Left lung (tissue), 14 donors: ENCODE measurements at places on chromosomes 5 and 9. TPM values are rescaled to one million over a fixed set of nuclear protein-coding genes. Genes with fewer than 3 reads are reported as not detected.
A peak's percentile ranks its signal among the peaks of the same experiment; 100 is the strongest.

- no peak for DNase-seq
Observed at GRCh38 chr5:38387161-38387560, 128.8 kb downstream of the EGFLAM start.

GRCh38 chr9:134099123-134099761, 31.4 kb upstream of the BRD3 start:
- DNase-seq = no peak

GRCh38 chr9:9764821-9765220, 848.0 kb downstream of the PTPRD start:
- DNase-seq = no peak

- peak; percentile 73 for DNase-seq
Observed at GRCh38 chr5:134511796-134512660, 13.4 kb upstream of the JADE2 start.

DNA sequence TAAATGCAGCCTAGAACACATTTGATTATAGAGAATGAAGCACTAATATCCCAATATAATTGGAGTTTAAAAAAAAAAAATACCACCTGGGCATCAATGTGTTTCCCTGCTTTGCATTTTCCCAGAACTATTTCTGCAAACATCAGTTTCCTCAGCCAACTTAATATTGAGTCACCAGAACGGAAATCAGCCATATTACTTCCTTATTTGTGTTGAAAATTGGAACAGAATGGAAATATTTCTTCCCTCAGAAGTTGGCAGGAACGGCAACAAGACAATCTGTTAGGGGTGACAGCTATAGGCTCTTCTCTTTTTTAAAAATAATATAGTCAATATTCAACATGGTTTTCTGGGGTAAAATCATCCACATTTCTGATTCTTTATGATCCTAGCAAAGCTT, 4.0 kb downstream of the MFAP3 start:
- no peak for DNase-seq

- no peak for DNase-seq
Observed at GRCh38 chr9:21504894-21505293, 22.8 kb upstream of the IFNE start.

DNA sequence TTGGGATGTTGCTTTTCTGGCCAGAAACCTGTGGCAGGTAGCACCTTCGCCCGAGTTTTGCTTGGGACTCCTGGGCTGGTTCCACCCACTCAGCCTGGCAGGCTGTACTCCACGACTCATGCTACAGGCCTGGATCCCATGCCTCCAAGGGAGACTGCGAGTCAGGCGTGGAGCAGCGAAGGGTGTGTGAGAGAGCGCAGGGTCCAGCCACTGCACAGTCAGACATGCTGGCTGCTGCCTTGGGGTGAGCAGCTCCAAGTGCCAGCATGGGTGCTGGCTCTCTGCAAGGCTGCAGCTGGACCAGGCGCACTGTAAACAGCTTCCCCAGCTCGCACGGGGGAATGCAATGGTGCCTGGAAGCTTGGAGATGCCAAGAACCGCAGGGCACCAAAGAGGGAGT, 249.6 kb upstream of the EDIL3 start:
- no peak for DNase-seq

ITGA2 gene
- 44.0 TPM for polyA plus RNA-seq

- no peak for DNase-seq
Observed at GRCh38 chr9:4955836-4956235, 29.2 kb upstream of the JAK2 start.

- DNase-seq = no peak
Observed at GRCh38 chr5:54018438-54018837, 291.9 kb downstream of the ARL15 start.

- no peak for DNase-seq
Observed at GRCh38 chr5:76278261-76278789, 124.8 kb upstream of the IQGAP2 start.

BHMT gene
- polyA plus RNA-seq = 0.90 TPM

- no peak for DNase-seq
Observed at GRCh38 chr5:36642089-36642488, 35.7 kb downstream of the SLC1A3 start.

ALDH1A1 gene
- 39.7 TPM for polyA plus RNA-seq

LRRC19 gene
- 0.33 TPM for polyA plus RNA-seq

- no peak for DNase-seq
Observed at GRCh38 chr5:61632064-61632463, 300.0 kb downstream of the ZSWIM6 start.

AHRR gene
- polyA plus RNA-seq = 4.4 TPM

- no peak for DNase-seq
Observed at GRCh38 chr5:79130781-79131180, 19.2 kb downstream of the BHMT start.

- DNase-seq = no peak
Observed at GRCh38 chr5:34606101-34606500, 50.0 kb upstream of the RAI14 start.

ACSL6 gene
- 0.93 TPM for polyA plus RNA-seq

- peak; percentile 93 for DNase-seq
Observed at GRCh38 chr9:35729700-35730485, 2.1 kb downstream of the TLN1 start.

DNA sequence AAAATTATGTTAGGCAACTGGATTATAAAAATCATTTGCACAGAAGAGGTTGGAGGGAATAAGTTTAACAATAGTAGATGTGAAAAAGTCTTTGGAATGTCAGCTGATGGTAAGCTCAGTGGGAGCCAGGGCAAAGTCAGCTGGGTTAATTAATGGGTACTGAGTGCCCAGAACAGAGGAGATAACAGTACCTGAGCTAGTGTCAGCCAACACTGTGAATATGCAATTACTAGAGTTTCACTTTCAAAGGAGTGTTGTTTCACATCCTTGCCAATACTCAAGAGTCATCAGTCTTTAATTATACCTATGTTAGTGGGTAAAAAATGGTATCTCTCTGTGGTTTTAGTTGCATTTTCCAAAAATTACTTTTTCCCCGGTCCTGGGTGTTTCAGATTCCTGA, 135.1 kb downstream of the KIF4B start:
- no peak for DNase-seq

DNA sequence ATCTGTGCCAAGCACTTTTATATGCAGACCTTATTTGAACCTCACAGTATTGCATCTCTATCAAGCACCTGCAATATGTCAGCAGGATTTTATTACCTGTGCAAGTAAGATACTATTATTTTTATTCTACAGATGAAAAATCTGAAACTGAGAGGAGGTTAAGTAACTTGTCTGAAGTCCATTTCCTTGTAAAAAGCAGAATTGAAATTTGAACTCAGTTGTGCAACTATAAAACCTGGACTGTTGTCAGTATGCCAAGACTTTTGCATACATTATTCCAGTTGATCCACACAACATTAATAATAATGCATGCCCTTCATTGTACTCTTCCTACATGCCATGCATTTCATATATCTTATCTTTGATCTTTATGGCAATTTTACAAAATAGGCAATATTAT, 82.2 kb upstream of the BRINP1 start:
- no peak for DNase-seq

DMRT3 gene
- not detected for polyA plus RNA-seq

- peak; percentile 43 for DNase-seq
Observed at GRCh38 chr9:136225748-136226679, 19.6 kb downstream of the QSOX2 start.

DNA sequence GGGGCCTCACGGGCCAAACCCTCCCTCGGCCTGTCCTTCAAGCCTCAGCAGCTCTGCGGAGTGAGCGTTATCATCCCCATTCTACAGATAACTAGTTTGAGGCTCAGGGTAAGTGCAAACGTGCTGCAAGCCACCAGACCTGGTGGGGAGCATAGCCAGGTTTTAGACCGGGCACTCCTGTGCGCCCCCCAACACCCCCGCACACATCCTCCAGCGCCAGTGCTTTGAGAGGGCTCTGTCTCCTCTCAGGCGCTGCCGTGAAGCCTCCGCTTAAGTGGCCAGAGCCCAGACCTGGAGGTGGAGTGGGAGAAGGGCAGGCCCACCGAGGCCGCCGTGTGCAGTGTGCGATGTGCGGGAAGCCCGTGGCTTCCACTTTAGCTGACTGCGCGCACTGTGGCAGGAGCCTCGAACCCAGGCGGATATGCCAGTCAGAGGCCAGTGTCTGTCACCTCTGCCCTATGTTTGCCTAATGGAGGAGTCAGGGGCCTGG, 1.6 kb upstream of the MGAT1 start:
- no peak for DNase-seq

ARHGEF37 gene
- 6.8 TPM for polyA plus RNA-seq

DOLK gene
- 11.6 TPM for polyA plus RNA-seq

GRCh38 chr5:155799308-155799707, 527.7 kb upstream of the SGCD start:
- no peak for DNase-seq

DNA sequence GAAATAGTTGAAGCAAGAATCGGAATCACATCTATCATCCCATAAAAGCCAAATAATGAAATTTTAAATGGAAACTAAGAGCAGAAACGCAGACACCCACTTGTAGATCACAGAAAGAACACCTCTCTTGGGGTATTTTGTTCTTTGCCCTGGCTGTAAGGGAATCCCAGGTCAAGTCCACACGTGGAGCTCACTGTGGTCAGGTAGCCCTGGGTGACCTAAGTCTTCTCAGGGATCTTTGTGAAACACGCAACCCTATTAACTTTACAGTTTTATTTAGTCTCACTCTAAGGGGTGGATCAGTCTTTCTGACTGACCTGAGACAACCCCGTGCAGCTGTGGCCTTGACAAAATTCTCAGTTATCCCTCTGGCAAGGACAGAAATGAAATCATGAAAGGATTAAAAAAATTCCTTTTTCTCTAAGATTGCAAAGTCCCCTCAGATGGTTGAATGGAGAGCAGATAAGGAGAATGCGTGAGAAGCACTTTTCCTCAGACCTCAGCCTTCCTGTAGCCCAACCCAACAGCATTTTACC, 111.6 kb downstream of the NREP start:
- DNase-seq = no peak

GRCh38 chr5:168939156-168939800, 360.1 kb upstream of the PANK3 start:
- no peak for DNase-seq

PDE8B gene
- 8.7 TPM for polyA plus RNA-seq

GRCh38 chr5:69502767-69503488, 10.3 kb downstream of the OCLN start:
- no peak for DNase-seq

- no peak for DNase-seq
Observed at GRCh38 chr5:136374003-136374402, 8.7 kb upstream of the TRPC7 start.

WDR36 gene
- polyA plus RNA-seq = 37.9 TPM
